ENCODE measurements at places on chromosomes 13 and 19.

DNA sequence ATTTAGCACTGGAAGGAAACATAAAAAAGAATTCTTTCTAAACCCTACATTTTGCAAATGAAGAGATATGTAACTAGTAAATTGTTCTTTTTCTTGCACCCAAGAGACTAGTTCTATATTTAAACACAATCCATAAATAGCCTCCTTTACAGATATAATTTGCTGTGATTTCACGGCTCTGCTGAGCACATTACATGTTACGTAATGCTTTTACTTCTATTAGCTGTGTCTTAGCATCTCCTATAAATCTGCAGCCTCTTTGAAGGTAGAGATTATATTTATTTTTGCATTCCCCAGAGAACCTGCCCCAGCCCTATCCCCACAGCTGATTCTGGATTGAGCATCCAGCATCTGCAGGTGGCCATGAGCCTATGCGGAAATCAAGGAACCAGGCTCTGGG, 32.2 kb downstream of the LACC1 start:
- no peak for DNase-seq

GRCh38 chr19:46449228-46449627, 20.5 kb upstream of the PNMA8C start:
- no peak for DNase-seq

DNA sequence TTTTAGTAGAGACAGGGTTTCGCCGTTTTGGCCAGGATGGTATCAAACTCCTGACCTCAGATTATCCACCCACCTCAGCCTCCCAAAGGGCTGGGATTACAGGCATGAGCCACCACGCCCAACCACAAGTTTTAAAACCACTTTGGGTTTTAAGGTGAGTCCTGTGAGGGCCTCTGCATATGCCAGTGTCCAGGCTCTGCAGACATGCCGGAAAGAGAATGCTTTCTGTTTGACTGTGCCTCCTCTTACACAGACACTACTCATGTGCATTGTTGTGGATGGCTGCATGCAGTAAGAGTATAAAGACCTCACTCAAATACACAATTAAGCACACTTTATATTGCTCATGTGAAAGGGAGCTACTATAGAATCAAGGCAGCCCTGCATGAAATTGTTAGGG, 20.8 kb upstream of the SLC25A30 start:
- no peak for DNase-seq

GRCh38 chr19:43483281-43483680, 17.9 kb upstream of the LYPD3 start:
- no peak for DNase-seq

GRCh38 chr13:44117351-44117750, 237.6 kb downstream of the LACC1 start:
- no peak for DNase-seq

Measured in naive thymus-derived CD8-positive, alpha-beta T cell (primary cell).